ENCODE measurements at places on chromosomes 7 and 10.

- DNase-seq: no peak
These were observed 80.1 kb downstream of the ZFAND4 start for GRCh38 chr10:45592432-45592831.

DNA sequence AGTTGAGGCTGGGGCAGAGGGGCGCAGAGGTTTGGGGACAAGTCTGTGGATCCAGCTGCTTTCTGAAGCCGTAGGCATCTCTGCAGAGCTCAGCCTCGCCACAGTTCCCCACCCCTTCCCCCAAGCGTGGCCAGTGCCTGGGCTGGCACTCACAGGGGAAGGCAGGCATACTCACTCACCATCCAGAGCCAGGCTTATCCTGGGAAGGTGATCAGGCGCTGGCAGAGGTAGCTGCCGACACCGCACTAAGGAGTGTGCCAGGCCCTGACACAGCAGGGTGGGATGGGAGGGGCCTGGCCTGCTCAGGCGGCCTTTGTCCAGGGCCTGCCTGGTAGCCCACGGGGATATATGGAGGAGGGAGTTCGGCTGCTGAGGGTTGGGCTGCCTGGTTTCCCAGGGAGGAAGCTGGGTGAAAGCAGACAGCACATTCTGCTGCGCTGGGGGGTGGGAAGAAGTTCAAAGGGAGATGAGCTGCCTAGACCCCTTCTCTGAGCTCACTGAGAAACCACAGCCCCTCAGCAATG, 15.9 kb downstream of the VSIR start:
- no peak for DNase-seq

DNA sequence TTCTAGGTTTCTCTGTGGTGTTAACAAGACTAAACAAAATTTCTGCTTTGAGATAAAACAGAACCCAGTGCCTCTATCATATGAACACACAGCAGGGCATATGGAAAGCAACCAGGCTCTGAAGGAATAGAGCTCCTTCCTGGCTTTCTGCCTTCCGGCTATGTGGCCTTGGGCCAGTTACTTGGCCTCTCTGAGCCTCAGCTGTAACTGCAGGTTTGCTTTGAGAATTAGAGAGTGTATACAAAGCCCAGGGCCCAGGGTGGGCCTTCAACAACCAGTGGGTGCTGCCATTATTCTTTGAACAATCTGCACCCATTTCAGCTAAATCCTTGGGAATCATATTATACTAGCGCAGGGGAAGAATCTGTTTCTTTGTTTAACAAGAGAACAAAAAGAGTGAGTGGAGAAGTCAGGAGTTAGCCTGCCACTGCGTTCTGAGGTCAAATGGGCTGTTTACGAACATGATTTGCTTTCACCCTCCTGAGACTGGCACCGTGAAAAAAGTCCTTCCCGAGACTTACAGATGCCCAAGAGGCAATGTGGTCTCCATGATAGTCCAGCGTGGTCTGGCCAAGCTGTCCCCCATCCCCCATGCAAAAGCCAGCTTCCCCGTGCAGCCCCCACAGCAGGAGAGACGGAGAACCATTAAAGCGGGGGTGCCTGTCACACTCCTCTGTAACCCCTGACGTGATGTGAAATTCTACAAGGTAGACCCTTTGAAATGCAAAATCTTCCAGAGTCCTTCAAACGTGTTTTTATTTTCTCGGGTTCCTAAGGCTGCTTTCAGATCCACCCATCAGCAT, 4.9 kb downstream of the FAM53B start:
- no peak for DNase-seq

DNA sequence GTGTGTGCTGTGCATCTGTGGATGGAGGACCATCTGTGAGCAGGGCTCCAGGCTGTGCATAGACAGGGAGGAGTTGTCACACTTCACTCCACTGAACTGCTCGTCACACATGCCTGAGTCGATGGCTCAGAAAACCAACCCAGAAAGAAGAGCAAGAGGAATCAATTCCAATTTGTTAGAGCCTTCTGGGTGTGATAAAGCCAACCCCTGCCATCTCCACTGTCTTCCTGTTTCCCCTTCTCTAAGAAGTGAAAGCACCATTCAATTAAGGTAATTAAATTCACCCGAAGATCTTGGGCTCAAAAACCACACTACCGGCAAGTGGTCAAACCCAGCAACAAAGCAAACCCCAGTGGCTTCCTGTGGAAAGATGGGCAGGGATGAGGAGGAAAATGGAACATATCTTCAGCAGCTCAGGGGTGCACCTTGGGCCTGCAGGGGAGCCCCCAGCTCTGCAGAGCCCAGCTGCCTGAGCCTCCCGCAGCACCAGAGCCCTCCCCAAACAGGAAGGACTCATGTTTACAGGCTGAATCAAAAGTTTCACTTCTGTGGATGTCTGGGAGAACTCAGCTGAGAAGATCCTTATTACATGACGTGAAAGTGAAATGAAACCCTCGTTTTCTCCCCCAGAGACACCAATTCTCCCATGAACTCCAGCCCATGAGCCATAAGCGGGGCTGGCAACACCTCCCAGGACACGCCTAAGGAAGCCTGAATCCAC, 10.9 kb downstream of the C10orf71 start:
- no peak for DNase-seq

GRCh38 chr10:7258948-7259523, 151.8 kb downstream of the SFMBT2 start:
- DNase-seq: no peak

DNA sequence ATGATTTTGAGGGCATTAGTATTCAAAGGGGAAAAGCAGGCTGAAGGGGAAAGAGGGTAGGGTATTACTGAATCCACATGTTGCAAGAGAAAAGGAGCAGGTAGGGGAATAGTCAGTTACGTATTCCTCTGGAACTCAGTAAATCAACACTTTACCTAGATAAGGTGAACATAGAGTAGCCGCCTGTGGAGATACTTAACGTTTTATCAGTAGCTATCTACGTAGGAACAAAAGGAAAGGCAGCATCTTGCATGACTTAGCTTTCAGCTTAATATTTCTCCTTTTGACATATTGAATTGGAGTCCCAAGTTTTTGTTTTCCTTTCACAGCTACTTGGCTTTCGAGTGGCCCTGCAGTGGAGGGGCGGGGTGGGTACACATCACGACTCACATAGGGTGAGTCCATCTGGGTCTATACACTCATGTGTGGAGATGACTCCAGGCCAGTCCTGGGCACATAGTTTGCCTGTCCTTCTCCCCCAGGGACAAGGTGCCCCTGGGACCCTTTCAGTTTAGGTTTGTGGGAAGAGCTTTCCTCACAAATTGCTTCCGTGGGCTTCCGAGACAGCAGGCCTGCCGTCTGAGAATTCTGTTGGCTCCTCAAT, 48.1 kb downstream of the CCNY start:
- DNase-seq: no peak

GRCh38 chr7:63233881-63234280, 764.8 kb upstream of the ZNF722 start:
- DNase-seq: no peak

DNA sequence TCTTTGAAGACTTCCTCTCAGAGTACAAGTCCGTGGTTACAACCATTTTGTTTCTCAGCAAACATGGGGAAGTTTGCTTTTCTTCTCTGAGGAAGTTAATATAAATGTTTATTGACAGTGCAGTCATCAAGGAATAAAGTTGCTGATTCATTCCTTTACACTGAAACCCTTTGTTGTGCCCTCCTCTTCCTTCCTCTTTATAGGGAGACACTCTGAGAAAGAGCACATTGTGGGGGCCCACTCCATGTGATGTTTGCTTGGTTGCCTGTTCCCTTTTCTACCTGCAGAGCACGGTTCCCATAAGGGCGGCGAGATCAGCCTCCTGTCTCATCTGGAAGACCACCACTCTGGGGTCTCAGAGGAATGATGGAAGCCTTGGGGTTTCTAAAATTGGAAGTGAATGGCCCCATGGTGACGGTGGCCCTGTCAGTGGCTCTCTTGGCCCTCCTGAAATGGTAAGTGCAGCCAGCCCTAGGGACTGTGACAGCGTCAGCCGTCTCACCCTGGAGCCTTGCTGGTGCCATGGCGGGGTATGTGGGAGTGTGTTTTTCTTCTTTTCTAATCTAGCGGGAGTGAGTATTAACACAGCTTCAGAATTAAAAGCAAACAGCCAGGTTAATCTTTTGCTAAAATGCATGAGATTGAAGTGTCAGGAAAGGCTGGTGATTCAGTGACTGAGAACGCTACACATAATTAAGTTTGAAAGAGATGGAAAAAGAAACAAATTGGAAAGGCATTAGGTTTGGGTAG, at the start of gene TBXAS1:
Gene TBXAS1 (plus strand): TSS at position 240 of the 750 bp plus-strand sequence. CDS start 127 bp downstream, at position 367.
- DNase-seq: no peak

DNA sequence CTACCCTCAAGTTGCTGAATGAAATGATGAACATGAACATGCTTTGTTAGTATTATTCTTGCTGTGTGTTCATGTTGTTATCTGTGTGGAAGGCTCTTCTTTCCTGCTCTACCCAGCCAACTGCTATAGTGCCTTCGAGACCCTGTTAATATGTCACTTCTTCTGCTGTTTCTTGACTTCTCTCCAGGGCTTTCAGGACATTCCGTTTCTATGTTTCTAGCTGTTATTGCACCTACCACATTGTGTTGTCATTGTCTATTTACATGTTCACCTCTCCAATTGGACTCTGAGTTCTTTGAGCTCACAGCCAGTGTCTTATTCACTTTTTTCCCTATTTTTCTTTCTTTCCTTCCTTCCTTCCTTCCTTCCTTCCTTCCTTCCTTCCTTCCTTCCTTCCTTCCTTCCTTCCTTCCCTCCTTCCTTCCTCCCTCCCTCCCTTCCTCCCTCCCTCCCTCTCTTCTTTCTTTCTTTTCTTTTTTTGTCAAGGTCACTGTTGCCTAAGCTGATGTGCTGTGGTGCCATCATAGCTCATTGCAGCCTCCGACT, 40.4 kb downstream of the BAMBI start:
- DNase-seq: no peak

- no peak for DNase-seq
These were observed 48.7 kb downstream of the NAMPT start for GRCh38 chr7:106236065-106236464.

GRCh38 chr7:1666823-1667565, 3.1 kb upstream of the ELFN1 start:
- DNase-seq: no peak

DNA sequence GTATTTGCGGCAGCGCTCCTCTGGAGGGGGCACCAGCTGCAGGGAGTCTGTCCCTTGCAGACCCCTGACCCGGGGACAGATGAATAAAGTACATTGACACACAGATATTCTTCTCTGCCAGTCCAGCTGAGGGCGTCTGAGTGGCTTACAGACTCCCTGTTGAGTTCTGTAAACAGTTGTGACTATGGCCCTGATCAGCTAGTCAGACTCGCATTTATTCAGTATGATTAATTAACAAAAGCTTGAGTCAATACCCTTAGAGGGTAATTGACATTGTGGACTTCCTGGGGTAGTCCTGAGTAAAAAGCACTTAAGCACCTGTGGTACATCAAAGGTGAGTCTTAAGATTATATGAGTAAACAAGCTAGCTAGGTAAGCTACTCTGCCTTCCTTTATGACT, 21.0 kb downstream of the ANKRD30A start:
- no peak for DNase-seq

DNA sequence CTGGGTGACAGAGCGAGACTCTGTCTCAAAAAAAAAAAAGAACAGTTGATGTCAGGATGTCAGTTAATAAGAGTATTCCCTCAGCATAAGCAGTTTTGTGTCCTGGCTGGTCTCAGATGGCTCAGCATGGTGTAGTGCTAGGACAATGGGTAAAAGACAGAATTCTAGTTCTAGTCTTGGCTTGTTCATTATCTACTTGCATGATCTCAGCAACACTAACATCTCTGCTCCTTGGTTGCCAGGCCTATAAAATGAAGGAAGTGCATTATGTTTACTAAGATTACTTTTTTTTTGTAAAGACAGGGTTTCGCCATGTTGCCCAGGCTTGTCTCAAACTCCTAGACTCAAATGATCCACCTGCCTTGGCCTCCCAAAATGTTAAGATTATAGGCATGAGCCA, 84.3 kb upstream of the SP8 start:
- DNase-seq: no peak

GRCh38 chr10:69513617-69514016, 59.6 kb downstream of the NEUROG3 start:
- no peak for DNase-seq

DNA sequence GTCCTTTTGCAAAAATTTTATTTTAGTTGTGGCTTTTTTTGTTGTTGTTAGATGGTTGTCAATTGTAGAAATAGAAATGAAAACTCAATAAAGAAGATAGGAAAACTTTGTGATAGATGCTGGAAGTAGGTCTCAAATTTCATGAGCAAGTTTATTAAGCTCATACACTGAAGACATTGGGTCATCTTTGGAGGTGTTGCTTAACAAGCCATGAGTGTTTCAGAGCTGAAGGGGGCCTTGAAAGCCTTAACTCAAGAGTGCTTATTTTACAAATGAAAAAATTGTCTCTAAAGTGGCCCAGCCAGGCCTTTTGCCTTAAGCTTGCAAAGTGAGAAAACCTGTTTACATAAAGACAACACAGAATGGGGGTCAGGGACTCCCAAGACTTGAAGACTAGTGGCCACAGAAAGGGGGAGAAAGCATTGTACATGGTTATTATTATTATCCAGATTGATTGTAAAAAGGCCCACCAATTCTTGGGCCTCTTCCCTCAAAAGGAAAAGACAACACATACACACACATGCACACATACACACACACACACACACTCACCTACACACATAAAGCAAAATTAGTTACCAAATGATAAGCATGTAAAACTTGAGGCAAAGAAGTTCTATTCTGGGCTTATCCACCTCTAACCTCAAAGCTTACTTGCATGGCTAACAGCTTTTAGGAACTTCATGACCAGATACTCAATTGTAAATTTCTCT, 49.7 kb upstream of the GLCCI1 start:
- no peak for DNase-seq

DNA sequence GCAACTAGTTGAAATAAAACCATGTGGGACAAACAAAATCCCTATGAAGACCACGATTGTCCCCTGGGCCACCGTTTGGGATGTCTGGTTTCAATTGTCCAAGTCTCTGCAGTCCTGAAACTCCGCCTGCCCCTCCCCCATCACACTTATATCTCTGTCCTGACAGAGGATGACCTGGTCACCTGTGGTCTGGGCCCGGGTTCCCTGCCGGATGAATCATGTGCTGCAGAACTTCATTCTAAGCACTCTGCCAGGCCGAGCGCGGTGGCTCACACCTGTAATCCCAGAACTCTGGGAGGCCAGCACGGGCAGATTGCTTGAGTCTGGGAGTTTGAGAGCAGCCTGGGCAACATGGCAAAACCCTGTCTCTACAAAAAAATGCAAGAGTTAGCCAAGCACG, 91.1 kb downstream of the COL13A1 start:
- no peak for DNase-seq

GRCh38 chr7:30166841-30167235, 32.1 kb downstream of the MTURN start:
- no peak for DNase-seq

DNA sequence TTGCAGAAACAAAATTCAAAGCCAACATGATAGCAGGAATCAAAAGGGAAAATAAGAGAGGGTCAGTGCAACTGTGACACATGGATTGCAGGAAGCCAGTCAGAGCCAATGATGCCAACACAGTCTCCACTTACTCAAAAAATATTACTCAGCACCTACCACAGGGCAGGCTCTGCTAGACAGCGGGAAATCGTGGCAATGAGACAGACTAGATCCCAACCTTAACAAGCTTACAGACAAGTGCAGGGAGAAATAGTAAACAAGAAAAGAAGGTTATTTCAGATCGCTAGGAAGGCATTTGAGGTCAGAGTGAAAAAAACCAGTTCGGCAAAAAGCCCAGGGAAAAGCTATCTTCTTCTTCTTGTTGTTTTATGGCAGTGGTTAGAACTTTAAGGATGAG, 45.2 kb upstream of the NPFFR1 start:
- DNase-seq: no peak
